ENCODE measurements at places on chromosomes 2 and 18. TPM values are rescaled to one million over a fixed set of nuclear protein-coding genes. Genes with fewer than 3 reads are reported as not detected.

KLHL41 gene
- 2.1 TPM for polyA plus RNA-seq

BMPR2 gene
- polyA plus RNA-seq, result 38.0 TPM

SERPINB2 gene
- not detected for polyA plus RNA-seq

DIPK1C gene
- 0.60 TPM for polyA plus RNA-seq

KANSL1L gene
- 18.5 TPM for polyA plus RNA-seq

EHBP1 gene
- polyA plus RNA-seq, result 40.4 TPM

PASK gene
- polyA plus RNA-seq, result 1.3 TPM

AMER3 gene
- polyA plus RNA-seq, result 0.70 TPM

RGPD6 gene
- 17.8 TPM for polyA plus RNA-seq

COBLL1 gene
- polyA plus RNA-seq, result 10.9 TPM

SNORC gene
- 3.8 TPM for polyA plus RNA-seq

CPO gene
- polyA plus RNA-seq, result not detected

CHRNG gene
- not detected for polyA plus RNA-seq

SOWAHC gene
- 0.74 TPM for polyA plus RNA-seq

SLC19A3 gene
- not detected for polyA plus RNA-seq

CRYGD gene
- polyA plus RNA-seq, result 0.42 TPM

DUSP19 gene
- 4.4 TPM for polyA plus RNA-seq

C2orf78 gene
- not detected for polyA plus RNA-seq

ATOH8 gene
- polyA plus RNA-seq, result not detected

MAPK4 gene
- 4.3 TPM for polyA plus RNA-seq

C2orf66 gene
- polyA plus RNA-seq, result not detected

STK11IP gene
- polyA plus RNA-seq, result 0.06 TPM

GALR1 gene
- polyA plus RNA-seq, result not detected

OLA1 gene
- polyA plus RNA-seq, result 289 TPM

GYPC gene
- not detected for polyA plus RNA-seq

CCDC148 gene
- 6.8 TPM for polyA plus RNA-seq

TMEM178A gene
- 21.4 TPM for polyA plus RNA-seq

SIX2 gene
- not detected for polyA plus RNA-seq

GCG gene
- polyA plus RNA-seq, result not detected

NOSTRIN gene
- polyA plus RNA-seq, result 7.5 TPM

INHBB gene
- 8.0 TPM for polyA plus RNA-seq

ATP9B gene
- polyA plus RNA-seq, result 5.4 TPM

UGT1A1 gene
- not detected for polyA plus RNA-seq

ALPP gene
- polyA plus RNA-seq, result not detected

PPP1R1C gene
- polyA plus RNA-seq, result 2.3 TPM

CDH2 gene
- polyA plus RNA-seq, result 121 TPM

PREB gene
- 13.8 TPM for polyA plus RNA-seq

EGR4 gene
- 0.99 TPM for polyA plus RNA-seq

CDCA7 gene
- 0.08 TPM for polyA plus RNA-seq

TCF7L1 gene
- polyA plus RNA-seq, result 1.3 TPM

RNF138 gene
- 7.6 TPM for polyA plus RNA-seq

PAIP2B gene
- polyA plus RNA-seq, result 1.2 TPM

CTIF gene
- polyA plus RNA-seq, result 6.5 TPM

EVA1A gene
- 1.7 TPM for polyA plus RNA-seq

NETO1 gene
- 20.0 TPM for polyA plus RNA-seq

NT5DC4 gene
- polyA plus RNA-seq, result not detected

COPS9 gene
- polyA plus RNA-seq, result 611 TPM

CTAGE1 gene
- polyA plus RNA-seq, result not detected

CNDP1 gene
- polyA plus RNA-seq, result 2.3 TPM

ZSWIM2 gene
- polyA plus RNA-seq, result not detected

ZNF519 gene
- polyA plus RNA-seq, result 19.5 TPM

RTP5 gene
- not detected for polyA plus RNA-seq

PXDN gene
- polyA plus RNA-seq, result 2.0 TPM

DPP10 gene
- polyA plus RNA-seq, result 219 TPM

INSIG2 gene
- polyA plus RNA-seq, result 143 TPM

Measured in Purkinje cell (primary cell).